ENCODE measurements at places on chromosomes 11 and 22.

- DNase-seq = no peak
Measured at GRCh38 chr11:34624069-34624468, 3.2 kb downstream of the EHF start.

GRCh38 chr22:33710326-33710725 is 209.9 kb downstream of the LARGE1 start:
- DNase-seq = no peak

DNA sequence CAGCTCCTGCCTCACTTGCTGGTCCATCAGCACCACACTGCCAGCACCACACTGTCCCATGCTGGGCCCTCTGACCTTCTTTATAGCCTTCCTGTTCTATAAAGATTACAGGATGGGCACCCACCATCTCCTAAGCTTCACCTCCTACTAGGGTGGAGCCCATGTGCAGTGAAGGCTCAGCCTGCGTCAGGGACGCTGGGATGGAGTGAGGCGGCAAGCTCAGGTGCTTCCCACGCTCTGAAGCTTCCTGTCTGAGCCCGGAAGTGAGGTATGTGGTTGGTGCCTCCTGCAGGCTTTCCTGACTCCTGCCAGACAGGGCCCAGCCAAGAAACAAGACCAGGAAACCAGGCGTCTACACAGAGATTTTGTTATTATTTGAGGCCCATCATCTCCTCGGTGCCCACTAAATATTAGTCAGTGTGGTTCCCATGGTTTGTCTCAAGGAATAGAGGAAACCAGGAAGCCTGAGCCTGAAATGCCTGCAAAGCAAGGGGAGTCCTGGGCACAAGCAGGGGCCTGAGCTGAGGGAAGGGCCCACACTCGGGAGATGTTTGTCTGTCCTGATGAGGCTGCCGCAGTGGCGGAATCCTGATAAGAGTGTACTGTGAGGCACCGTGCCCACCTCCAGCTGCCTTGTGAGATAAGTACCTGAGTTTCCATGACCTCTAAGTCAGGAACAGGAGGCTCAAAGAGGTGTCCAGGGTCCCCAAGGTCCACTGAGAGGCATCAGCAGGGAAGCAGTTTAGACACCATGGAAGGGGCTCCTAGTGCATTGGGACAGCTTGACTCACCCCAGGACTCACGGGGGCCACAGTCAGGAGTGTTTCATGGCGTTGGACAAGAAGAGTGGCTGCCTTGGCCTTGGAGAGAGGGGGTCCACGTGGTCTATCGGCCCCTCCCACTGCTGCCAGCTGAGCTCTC is 22.0 kb downstream of the RSPH14 start:
- DNase-seq = no peak

GRCh38 chr11:114738954-114739353 is 60.6 kb downstream of the NXPE2 start:
- no peak for DNase-seq

GRCh38 chr11:74641289-74641688 is 48.9 kb downstream of the POLD3 start:
- DNase-seq = no peak

DNA sequence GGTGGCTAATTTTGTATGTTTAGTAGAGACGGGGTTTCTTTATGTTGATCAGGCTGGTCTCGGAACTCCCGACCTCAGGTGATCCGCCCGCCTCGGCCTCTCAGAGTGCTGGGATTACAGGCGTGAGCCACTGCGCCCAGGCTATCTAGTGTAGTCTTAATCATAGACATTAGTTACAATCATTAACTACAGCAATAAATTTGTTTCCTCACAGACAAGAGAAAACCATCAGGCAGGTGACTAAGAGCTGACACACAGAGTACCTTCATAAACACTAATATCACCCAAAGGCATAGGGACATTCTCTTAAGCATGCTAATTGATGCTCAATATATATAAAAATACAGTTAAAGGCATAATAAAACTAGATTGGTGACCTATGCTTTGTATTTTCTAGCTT is 19.4 kb downstream of the SDHD start:
- DNase-seq = no peak

DNA sequence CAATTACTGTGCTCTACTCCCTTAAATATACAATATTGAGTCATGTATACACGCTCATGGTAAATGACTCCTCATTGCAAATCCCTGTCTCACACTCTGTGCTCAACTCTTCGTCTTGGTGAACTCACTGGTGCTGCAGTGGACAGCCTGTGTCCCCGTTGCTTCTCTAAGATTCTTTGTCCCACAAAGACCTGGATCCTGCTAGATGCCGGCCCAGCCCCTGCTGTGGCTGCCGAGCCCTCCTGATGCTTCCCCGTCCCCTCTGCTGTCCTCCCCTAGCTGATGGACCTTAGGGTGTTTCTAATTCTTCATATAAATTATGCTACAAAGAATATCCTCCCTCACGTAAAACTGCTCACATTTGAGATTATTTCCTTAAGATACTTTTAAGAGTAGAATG is 5.5 kb downstream of the APOL2 start:
- no peak for DNase-seq

GRCh38 chr11:86625544-86625943 is 46.9 kb downstream of the ME3 start:
- no peak for DNase-seq

DNA sequence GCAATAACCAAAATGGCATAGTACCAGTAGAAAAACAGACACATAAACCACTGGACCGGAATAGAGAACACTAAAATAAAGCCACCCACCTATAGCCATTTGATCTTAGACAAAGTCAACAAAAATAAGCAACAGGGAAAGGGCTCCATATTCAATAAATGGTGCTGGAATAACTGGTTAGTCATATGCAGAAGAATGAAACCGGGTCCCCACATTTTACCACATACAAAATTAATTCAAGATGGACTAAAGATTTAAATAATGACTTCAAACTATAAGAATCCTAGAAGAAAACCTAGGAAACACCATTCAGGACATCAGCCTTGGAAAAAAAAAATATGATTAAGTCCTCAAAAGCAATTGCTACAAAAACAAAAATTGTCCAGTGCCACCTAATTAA is 30.1 kb upstream of the NOX4 start:
- DNase-seq = no peak

DNA sequence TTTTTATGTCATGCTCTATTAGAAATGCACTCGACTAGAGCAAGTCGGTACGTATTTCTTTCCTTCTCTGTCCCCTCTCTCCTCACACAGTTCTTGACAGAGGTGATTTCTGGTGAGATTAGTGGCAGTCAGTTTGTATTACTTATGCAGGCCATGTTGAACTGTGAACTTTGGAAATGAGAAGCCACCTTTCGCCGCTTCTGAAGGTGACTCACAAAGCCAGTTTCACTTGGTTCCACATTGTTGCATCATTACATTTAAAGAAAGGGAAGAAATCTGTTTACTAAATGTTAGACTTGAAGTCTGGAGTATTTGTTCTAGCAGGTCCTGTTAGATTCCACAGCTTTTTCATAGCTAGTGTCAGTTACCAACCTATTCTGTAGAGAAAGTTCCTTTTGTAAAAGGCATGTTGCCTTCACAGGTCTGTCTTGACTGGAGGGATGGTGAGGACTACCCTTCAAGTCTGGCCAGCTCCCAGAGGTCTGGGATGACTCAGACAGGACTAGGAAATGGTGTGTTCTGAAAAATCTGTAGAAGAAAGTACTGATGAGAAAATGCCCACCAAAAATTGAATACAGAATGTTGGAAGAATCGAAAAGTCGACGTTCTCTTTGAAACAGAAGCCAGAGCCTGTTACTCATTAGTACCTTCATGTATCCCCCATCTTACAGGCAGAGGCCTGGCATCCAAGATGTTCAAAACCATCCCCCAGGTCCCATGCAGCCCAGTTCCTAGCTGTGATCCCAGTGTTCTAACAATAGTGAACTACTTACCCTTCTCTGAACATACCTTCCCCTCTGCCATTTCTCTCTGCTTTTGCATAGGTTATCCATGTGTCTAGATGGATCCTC is 181.4 kb downstream of the DBX1 start:
- DNase-seq = no peak

- DNase-seq = no peak
Measured at GRCh38 chr22:39299829-39300178, 19.6 kb downstream of the RPL3 start.

DNA sequence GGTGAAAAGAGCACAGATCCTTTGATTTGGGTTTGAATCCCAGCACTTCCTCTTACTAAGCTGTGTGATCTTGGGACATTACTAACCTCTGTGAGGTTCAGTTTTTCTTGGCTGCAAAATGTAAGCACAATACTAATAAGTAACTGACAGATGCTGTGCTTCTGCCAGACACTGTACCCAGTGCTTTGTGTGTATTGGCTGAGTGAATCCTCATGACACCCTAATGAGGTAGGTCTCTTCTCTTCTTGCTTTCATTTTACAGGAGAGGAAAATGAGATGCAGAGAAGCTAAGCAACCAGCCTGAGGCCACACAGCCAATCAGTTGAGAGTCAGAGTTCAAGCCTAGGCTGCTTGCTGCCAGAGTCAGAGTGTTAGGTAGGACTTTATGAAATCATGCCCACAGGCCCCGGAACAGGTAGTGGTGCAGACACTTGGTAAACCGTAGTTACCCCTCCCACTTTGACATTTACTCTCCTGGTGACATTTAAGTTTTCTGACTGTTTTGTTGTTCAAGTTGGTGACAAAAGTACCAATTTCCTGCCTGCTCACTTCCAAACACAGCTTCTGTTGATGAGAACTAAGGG is 21.2 kb downstream of the PTPRJ start:
- DNase-seq = no peak

DNA sequence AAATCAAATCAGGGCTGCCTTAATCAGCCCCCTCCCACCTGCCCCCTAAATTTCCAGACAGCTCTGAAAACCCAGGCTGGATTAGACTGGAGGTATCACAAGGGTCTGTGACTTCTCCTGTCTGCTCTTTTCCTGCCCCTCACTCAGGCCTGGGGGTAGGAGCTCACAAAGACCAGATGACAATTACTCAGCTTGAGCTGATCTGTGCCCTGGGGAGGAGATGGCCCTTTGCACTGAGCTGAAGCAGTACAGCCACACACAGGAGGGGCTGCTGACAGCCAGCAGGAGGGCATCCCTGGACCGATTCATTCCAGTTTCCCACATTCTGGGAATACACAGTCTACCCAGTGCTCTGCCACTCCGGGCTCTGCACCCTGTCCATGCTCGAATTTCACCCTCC is 4.2 kb downstream of the ABCC8 start:
- no peak for DNase-seq

DNA sequence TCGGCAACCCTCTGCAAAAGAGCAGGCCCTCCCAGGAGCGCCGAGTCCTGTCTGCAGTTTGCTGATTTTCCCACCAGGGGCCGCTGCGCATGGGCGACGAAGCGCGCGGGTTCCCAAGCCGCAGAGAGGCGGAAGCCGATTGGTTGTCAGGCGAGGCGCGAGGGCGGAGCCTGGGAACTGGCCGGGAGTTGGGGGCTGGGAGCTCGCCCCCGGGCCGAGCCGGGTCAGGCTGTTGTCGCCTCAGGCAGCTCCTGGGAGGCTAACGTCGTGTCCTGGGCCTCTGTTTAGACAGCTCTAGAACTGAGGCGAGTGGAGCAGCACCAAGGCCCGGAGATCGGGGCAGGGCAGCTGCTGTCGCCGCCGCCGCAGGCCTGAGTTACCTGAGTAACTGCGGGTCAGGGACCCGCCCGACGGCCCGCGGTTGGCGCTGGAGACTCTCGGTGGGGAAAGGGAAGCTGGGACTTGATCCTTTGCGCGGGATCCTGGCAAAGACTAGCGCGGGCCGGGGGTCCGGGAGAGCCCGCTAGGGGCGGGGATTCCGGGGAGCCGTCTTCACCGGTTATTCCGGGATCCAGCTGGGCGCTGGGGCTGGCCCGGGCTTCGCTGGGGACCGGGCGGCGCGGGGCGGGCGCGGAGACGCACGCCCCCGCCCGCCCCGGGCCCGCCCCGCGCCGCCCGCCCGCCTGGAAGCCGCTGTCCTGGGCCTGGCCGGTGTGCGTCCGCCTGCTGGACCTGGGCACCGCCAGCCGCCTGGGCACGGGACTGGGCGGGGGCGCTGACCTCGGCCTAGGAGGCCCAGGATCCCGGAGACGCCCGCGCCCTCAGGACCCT is at the start of gene STIM1:
STIM1 (plus strand) TSS at position 688 of the 831 bp plus-strand sequence. CDS start 607 bp downstream, outside the sequence.
- DNase-seq = peak; percentile 82

- DNase-seq = no peak
Measured at GRCh38 chr11:112554586-112554985, 293.9 kb upstream of the PLET1 start.

GRCh38 chr11:65488273-65489034 is 10.4 kb upstream of the MALAT1 start:
- no peak for DNase-seq

GRCh38 chr22:41828516-41828915 is 4.4 kb upstream of the SREBF2 start:
- DNase-seq = no peak

DNA sequence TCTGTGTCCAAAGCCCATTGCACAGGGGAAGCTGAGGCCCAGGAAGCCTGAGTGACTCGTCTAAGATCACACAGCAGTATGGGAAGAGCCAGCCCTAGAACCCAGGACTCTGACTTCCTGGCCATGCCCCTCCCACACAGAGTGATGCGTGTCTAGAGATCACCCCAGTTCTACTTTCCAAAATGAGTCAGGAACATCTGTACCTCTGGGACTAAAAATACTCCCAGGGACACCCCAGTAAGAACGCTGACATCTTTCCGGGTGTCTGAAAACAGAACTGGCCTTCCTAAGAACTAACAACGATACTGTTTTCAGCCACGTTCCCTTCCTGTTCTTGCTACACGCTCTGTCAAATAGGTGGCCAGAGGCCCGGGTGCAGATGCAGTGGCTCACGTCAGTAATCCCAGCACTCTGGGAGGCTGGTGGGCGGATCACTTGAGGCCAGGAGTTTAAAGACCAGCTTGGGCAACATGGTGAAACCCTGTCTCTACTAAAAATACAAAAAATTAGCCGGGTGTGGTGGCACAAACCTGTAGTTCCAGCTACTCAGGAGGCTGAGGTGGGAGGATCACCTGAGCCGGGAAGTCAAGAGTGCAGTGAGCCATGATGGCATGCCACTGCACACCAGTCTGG is 21.7 kb upstream of the PDGFB start:
- peak; percentile 63 for DNase-seq

DNA sequence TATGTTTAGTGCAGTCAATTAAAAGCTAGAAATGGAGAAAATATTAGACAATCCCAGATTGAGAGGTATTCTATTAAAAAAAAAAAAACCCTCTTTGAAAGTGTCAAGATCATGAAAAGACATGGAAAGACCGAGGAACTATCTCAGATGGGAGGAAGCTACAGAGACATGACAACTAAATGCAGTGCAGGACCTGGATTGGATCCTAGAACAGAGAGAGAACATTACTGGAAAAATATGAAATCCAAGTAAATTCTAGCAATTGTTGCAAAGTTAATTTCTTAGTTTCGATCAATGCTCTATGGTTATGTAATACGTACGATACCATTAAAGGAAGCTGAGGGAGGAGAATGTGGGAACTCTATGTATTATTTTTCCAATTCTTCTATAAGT is 43.2 kb downstream of the SLC1A2 start:
- no peak for DNase-seq

Measured in GM12892 (cell line).